HTR-8/SVneo (cell line): ENCODE measurements at places on chromosomes 2 and 18.

DNA sequence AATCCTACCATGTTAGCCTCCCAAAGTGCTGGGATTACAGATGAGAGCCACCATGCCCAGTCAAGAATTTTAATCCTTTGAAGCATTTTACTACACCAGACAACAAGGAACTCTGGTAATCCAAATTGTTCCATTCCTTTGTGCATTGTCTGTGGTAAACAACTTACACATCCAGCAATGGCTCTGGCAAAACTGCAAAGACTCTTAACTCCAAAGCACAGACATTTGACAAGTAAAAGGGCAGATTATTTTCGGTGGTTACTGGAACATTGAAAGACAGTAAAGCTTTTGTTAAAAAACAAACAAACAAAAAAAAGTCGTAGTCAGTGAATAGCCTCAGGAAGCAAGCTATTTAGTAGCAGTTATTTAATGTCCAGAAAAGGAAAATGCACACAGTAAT, 33.2 kb upstream of the RMND5A start:
- no peak for DNase-seq

DNA sequence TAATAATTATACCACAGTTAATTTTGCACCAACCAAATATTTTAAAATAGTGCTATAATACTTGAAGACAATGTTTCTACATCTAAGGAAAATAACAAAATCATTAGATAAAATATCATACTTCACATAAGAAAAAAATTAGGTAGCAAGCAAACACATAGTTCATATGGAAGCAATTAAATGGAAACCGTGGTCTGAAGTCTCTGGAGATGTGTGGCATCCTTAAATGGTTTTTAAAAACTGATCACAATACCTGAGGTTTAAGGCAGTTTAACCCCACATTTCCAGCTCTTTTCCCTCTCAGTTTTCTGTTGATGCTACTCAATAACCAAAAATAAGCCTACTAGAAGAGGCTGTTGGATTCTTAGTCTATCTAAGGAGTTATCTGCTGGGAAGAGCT, 71.3 kb downstream of the ASXL2 start:
- DNase-seq: no peak

- DNase-seq: no peak
These were observed 39.8 kb upstream of the CAB39 start for GRCh38 chr2:230672836-230673235.

DNA sequence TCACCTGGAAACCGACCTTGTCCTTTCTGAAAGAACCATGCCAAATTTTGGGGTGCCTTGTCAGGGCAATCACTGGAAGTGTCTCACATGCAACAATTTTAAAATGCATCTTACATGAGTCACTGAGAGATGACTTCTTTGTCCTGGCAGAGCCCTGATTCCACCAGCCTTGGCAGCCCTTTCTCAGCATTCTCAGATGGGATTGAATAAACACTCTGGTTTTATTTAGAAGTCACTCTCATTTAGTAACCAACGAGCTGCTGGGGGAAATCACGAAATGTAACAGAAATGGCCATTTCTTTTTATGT, 3.8 kb upstream of the ATP8B1 start:
- DNase-seq: peak; percentile 28

DNA sequence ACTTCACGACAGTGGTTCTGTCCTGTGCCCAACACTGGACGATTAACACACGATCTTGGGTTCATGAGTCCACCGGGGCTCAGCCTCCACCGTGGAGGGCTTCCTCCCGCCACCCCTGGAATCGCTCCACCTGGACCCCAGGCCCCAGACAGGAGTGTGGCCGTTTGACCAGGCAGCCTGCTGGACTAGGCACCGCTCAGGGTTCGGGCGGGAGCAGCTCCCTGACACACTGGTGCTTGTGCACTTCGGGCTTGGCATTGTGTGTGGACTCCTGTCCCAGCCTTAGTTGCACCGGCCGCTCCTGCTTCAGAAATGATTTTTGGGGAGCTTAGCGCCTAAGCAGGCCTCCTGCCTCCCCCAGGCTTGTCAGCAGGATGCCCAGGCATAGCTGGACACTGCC, 617.4 kb upstream of the SALL3 start:
- no peak for DNase-seq

GRCh38 chr2:68594674-68595492, 48.5 kb upstream of the PROKR1 start:
- peak; percentile 26 for DNase-seq

GRCh38 chr2:44705876-44706480, 235.5 kb upstream of the SIX3 start:
- no peak for DNase-seq

- DNase-seq: no peak
These were observed 29.9 kb downstream of the PTPN18 start for GRCh38 chr2:130385709-130386108.

DNA sequence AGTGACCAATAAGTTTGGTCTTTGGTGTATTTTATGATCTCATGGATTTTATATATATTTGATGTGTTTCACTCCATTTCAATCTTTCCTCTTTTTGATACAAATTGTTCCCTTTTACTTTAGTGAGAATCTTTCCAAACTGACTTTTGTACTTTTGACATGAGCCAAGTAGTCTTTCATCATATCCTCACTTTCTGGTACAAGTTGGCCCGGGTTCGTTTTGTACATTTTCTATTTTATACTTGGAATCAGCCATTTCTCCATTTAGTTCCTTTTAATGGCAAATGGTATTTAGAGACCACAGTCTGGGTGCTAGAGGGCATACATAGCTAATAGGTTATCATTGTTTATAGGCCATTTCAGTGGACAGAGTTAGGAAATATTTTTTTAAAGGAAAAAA, 147.9 kb upstream of the MYO3B start:
- DNase-seq: no peak
